ENCODE measurements at places on chromosomes 13 and 19. TPM values are rescaled to one million over a fixed set of nuclear protein-coding genes. Genes with fewer than 3 reads are reported as not detected.

The ATP12A gene
- total RNA-seq: 0.66 TPM

The TMEM86B gene
- 7.3 TPM for total RNA-seq

The RPS19 gene
- total RNA-seq: 3,178 TPM

The ZNF30 gene
- total RNA-seq: 5.6 TPM

The ERICH6B gene
- total RNA-seq: not detected

The KIR3DL2 gene
- total RNA-seq: not detected

The FRY gene
- total RNA-seq: 0.58 TPM

Measured in activated naive CD8-positive, alpha-beta T cell treated with anti-CD3 and anti-CD28 coated beads for 36 hours (primary cell).